ENCODE measurements at places on chromosomes 5 and 9. TPM values are rescaled to one million over a fixed set of nuclear protein-coding genes. Genes with fewer than 3 reads are reported as not detected.

Gene CCDC192
- total RNA-seq, result not detected

Gene PCDHB2
- 3.1 TPM for total RNA-seq

Gene RASGRF2
- total RNA-seq, result 4.7 TPM

Gene SNX30
- 11.3 TPM for total RNA-seq

DNA sequence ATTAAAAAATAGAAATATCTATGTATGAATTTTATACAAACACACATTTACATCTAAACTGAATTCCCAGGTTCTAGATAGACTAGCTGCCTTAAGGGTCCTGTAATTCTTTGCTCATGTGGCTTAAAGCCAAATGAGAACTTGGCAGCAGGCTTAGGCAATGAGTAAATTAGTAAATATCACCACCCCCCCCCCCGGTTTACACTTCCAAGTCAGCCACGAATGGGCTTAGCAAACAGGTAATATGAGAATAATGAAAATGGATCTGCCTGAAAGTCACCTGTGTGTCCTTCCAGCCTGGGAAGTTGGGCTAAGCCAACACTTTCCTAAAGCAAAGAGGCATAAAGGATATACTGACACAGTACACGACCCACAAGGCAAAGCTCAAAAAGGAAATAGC is 108.6 kb downstream of the KLHL3 start:
- H3K4me1 ChIP-seq, result peaks cover 4% of the 10 kb centered on the region
- H3K27me3 ChIP-seq, result no peaks in the 10 kb centered on the region
- H3K36me3 ChIP-seq, result no peaks in the 10 kb centered on the region
- no peak for DNase-seq
- no peak overlapping the region for H3K27ac ChIP-seq
- no peak overlapping the region for H3K4me3 ChIP-seq

GRCh38 chr9:35903049-35903448 is 3.0 kb upstream of the HRCT1 start:
- H3K36me3 ChIP-seq, result no peaks in the 10 kb centered on the region
- no peak overlapping the region for H3K27ac ChIP-seq
- H3K4me3 ChIP-seq, result no peak overlapping the region
- no peak for DNase-seq
- no peaks in the 10 kb centered on the region for H3K4me1 ChIP-seq

DNA sequence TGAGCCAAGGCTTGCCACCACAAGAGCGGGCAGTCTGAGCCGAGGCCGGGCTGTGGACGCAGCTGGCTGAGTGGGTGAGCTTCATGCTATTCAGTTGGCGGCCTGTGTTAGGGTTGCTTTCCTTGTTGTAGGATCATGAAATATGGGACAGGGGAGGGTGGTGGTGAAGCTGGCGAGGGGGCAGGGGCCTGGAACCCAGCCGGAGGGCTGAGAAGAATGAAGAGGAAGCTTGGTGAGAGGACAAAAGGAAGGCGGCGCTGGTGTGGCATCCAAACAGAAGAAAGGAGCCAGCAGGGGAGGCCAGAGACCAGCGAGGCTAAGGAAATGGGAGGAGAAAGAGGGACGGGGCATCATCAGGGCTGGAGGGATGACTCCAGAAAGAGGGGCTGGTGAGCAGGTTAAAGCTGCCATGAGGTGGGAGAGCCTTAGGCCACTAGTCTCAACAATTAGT is 18.3 kb downstream of the RALGPS1 start:
- H3K4me1 ChIP-seq, result no peaks in the 10 kb centered on the region
- DNase-seq, result no peak
- H3K27me3 ChIP-seq, result no peaks in the 10 kb centered on the region
- no peaks in the 10 kb centered on the region for H3K36me3 ChIP-seq

GRCh38 chr5:77971776-77972468 is 195.8 kb upstream of the TBCA start:
- no peaks in the 10 kb centered on the region for H3K36me3 ChIP-seq
- H3K27me3 ChIP-seq, result peaks cover 1% of the 10 kb centered on the region
- H3K27ac ChIP-seq, result no peak overlapping the region
- no peaks in the 10 kb centered on the region for H3K4me1 ChIP-seq

DNA sequence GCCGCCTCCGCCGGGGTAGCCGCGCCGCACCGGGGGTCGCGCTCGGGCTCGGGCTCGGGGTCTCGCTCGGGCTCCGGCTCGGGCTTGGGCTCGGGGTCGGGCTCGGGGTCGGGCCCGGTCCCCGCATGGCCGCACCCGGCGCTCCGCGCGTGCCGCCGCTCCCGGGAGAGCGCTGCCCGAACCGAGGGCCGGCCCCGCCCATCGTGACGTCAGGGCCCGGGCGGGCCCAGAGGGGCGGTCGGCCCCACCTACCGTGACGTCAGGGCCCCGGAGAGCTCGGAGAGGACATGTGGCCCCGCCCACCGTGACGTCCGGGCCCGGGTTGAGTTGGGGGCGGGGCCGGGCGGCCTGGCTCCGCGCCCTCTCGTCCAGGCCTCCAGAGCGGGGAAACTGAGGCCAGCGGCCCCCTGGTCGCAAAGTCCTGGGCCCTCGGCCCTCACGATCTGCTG is at the start of gene NSMF:
Gene NSMF, minus strand, starts transcription at position 183 of the 449 bp plus-strand sequence. CDS start 232 bp downstream, outside the sequence.
- H3K36me3 ChIP-seq, result no peaks in the 10 kb centered on the region
- H3K4me1 ChIP-seq, result no peaks in the 10 kb centered on the region
- DNase-seq, result peak; percentile 96
- no peaks in the 10 kb centered on the region for H3K27me3 ChIP-seq
- H3K4me3 ChIP-seq, result peak within 1 kb of the TSS; percentile 74
- peak within 1 kb of the TSS; percentile 60 for H3K27ac ChIP-seq

DNA sequence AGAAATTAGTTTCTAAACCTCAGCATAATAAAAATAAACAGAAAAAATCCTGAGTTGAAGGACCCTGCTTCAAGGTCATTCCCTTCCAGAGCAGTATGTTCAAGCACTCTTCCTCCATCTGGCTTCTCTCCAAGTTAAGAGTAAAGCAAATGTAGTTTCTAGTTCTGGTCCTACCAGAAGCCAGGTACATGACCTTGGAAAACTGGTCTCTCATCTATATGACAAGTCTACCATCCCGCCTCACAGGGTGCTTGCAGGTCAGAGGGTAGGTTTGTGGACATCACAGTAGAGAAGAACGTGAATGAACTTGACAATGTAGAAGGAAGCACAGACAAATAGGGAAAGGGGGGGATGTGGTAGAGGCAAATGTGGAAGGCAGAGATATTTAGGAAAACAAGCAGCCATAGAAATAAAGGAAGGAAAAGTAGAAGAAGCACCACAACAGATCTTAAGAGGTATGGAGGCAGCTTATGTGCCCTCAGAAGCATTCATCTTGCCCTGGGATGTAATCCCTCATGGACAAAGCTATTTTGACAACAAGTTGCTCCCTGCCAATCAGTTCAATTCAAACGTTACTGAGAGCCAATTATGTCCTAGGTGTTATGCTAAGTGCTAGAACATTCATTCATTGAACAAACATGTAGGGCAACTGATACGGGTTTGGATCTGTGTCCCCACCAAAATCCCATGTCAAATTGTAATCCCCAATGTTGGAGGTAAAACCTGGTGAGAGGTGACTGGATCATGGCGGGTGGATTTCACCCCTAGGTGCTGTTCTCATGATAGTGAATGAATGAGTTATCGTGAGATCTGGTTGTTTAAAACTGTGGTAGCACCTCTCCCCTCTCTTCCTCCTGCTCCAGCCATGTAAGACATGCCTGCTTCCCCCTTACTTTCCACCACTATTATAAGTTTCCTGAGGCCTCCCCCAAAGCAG is 23.7 kb upstream of the CTNNAL1 start:
- no peaks in the 10 kb centered on the region for H3K27me3 ChIP-seq
- no peak overlapping the region for H3K27ac ChIP-seq
- H3K36me3 ChIP-seq, result no peaks in the 10 kb centered on the region
- no peak overlapping the region for H3K4me3 ChIP-seq
- peaks cover 2% of the 10 kb centered on the region for H3K4me1 ChIP-seq

DNA sequence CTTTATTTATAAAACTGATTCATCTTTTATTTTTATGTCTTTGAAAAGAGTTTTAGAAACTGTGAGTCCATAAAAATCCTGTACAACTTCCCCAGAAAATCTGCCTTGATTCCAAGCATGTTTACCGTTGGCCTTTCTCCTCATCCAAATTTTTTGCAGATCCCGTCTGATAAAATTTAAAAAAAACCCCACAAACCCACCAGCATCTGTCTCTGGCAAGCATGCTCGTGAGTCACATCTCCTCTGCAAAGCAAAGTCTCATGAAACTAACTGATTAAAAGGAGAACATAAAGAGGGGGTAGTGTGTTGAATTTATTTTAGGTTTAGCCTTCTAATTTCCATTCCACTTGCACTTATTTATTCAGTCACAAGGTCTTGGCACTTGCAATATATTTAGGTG is 109.4 kb downstream of the MAT2B start:
- H3K36me3 ChIP-seq, result no peaks in the 10 kb centered on the region
- no peak overlapping the region for H3K4me3 ChIP-seq
- no peak overlapping the region for H3K27ac ChIP-seq
- no peaks in the 10 kb centered on the region for H3K4me1 ChIP-seq
- no peak for DNase-seq
- H3K27me3 ChIP-seq, result peaks cover 1% of the 10 kb centered on the region

GRCh38 chr9:122837266-122837850 is 9.0 kb upstream of the PDCL start:
- H3K27me3 ChIP-seq, result no peaks in the 10 kb centered on the region
- no peaks in the 10 kb centered on the region for H3K36me3 ChIP-seq
- H3K4me1 ChIP-seq, result no peaks in the 10 kb centered on the region
- DNase-seq, result no peak
- H3K4me3 ChIP-seq, result no peak overlapping the region

DNA sequence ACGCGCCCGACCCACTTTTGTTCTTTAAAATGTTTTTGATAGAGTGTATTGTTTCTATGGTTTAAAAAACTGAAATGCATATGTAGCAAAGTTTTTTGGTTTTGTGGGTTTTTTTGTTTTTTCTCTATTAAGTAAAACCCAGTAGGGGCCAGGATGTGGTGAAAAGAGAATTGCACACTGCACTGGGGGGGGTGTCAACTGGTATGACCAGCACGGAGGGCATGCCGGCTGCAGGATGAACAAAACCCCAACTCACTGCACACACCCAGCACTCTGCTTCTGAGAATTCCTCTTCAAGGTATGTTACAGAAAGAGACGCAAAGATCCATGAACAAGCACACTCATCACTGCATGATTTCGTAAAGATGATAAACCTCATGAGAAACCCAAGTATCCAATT is 75.0 kb downstream of the STK10 start:
- H3K27me3 ChIP-seq, result no peaks in the 10 kb centered on the region
- no peaks in the 10 kb centered on the region for H3K36me3 ChIP-seq
- no peak overlapping the region for H3K27ac ChIP-seq
- no peak overlapping the region for H3K4me3 ChIP-seq
- no peak for DNase-seq

GRCh38 chr9:83477120-83477519 is 61.1 kb downstream of the FRMD3 start:
- H3K36me3 ChIP-seq, result no peaks in the 10 kb centered on the region
- no peak for DNase-seq
- H3K4me1 ChIP-seq, result no peaks in the 10 kb centered on the region
- no peak overlapping the region for H3K27ac ChIP-seq
- H3K27me3 ChIP-seq, result no peaks in the 10 kb centered on the region
- H3K4me3 ChIP-seq, result no peak overlapping the region

- H3K4me1 ChIP-seq, result no peaks in the 10 kb centered on the region
- H3K27ac ChIP-seq, result no peak overlapping the region
- H3K4me3 ChIP-seq, result no peak overlapping the region
- no peaks in the 10 kb centered on the region for H3K27me3 ChIP-seq
- H3K36me3 ChIP-seq, result no peaks in the 10 kb centered on the region
Observed at GRCh38 chr5:137760719-137761516, 6.8 kb upstream of the HNRNPA0 start.

DNA sequence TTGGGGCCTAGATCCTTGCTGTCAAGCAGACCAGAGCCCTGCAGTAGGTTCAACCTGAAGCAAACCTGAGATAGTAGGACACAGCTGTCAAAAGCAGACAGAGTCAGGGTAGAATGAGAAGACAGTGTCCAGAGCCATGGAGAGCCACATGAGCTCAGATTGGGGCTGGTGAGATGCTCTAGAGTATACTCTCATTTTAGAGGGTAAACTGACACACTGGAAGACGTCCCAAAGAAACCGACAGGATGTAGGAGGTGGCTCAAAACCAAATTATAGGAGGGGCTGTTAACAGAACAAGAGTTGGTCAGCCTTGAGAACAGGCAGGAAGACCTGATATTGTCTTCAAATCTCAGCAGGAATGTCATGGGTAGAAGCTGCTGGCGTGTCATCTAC is 11.5 kb downstream of the CCDC69 start:
- no peaks in the 10 kb centered on the region for H3K36me3 ChIP-seq
- no peaks in the 10 kb centered on the region for H3K27me3 ChIP-seq
- no peak overlapping the region for H3K27ac ChIP-seq
- no peak overlapping the region for H3K4me3 ChIP-seq
- no peak for DNase-seq

GRCh38 chr9:90872835-90873294 is 71.2 kb downstream of the SYK start:
- H3K4me1 ChIP-seq, result no peaks in the 10 kb centered on the region
- H3K36me3 ChIP-seq, result no peaks in the 10 kb centered on the region
- H3K4me3 ChIP-seq, result no peak overlapping the region
- no peak overlapping the region for H3K27ac ChIP-seq

DNA sequence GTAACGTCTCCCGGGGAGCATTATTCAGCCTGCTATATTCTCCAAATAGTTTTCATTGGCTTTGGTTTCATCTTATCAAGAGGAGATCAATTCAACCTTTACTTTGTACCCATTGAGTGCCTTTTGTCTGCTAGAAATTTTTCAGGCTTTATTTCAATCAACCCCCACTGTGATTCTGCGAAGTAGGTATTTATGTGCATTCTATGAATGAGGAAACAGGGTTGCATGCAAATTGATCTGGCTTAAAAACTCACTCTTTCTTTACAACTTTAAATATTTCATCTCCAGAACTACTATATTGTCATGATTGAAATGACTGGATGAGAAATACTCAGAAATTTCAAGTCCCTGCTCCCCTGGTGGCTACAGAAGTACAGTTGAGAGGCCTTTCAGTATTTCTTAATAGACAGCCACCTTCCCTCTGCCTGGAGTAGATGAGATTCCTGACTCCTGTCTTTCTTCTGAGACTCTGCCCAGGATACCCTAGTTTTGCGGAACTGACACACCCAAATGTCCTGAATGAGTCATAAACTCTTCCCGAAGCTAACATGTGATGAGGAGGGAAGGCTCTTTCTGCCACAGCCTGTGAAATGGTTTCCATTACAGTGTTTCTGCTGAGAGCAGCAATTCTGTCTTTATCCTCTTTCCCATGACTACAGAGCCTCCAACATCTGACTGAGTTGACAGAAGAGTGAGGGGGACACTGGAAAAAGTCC is 52.6 kb upstream of the TNC start:
- H3K27me3 ChIP-seq, result no peaks in the 10 kb centered on the region
- no peak overlapping the region for H3K27ac ChIP-seq
- H3K4me1 ChIP-seq, result no peaks in the 10 kb centered on the region
- H3K36me3 ChIP-seq, result no peaks in the 10 kb centered on the region
- H3K4me3 ChIP-seq, result no peak overlapping the region

Data from aorta (tissue), 5 donors.